ENCODE measurements at places on chromosomes 2 and 18. TPM values are rescaled to one million over a fixed set of nuclear protein-coding genes. Genes with fewer than 3 reads are reported as not detected.

DNA sequence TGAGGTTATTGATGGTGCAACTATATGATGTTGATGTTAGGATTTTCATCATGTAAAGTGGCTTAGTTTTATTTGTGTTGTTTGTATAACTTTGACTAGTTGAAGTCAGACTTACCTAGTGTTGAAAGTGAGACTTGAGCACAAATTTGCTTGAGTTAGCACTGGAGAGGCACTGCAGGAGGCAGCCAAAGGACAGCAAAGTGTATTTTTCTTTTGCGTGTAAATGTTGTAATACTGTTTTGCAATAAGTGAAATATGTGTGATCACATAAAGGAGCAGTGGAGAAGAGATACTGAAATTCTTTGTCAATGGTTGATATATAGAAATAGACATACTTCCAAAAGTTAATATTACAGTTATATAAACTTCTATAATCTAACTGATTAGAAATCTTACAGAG is 332.0 kb upstream of the RAB12 start:
- DNase-seq: no peak

Gene FBXO36
- 0.55 TPM for total RNA-seq

Gene FBXO15
- total RNA-seq: not detected

- DNase-seq: no peak
Observed at GRCh38 chr18:54416436-54416835, 58.7 kb downstream of the C18orf54 start.

Gene ABCB6
- total RNA-seq: 28.2 TPM

Gene IGFBP5
- total RNA-seq: 156 TPM

GRCh38 chr2:239158641-239159475 is 242.0 kb downstream of the HDAC4 start:
- no peak for DNase-seq

DNA sequence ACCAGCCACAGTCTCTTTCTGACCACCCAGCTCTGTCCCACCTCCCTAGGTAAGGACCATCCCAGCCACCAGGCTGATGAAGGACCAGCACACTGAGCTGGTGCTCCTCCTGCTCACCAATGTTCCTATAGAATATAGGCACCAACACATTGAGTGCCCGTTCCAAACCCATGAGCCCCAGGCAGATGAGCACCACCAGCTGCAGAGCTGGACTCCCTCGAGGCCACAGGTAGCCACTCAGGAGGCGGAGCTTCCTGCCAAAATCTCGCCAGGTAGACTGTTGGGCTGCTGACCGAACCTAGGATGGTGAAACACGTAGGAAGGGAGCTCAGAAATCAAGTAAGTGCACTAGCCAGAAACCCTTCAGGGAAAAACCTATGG is 2.2 kb downstream of the ABCB6 start:
- no peak for DNase-seq

- DNase-seq: peak; percentile 42
Observed at GRCh38 chr2:189210250-189211087, 30.9 kb upstream of the COL5A2 start.

Gene RFTN2
- 7.5 TPM for total RNA-seq

Gene C1GALT1C1L
- 0.64 TPM for total RNA-seq

DNA sequence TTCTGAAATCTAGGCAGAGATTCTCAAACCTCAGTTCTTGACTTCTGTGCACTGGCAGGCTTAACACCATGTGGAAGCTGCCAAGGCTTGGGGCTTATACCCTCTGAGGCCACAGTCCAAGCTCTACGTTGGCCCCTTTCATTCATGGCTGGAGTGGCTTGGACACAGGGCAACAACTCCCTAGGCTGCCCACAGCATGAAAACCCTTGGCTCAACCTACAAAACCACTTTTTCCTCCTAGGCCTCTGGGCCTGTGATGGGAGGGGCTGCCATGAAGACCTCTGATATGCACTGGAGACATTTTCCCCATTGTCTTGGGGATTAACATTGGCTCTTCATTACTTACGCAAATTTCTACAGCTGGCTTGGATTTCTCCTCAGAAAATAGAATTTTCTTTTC is 46.7 kb downstream of the TANC1 start:
- no peak for DNase-seq

- DNase-seq: no peak
Observed at GRCh38 chr2:42794271-42795046, 2.1 kb upstream of the HAAO start.

GRCh38 chr2:1394709-1395408 is 18.4 kb upstream of the TPO start:
- DNase-seq: no peak

DNA sequence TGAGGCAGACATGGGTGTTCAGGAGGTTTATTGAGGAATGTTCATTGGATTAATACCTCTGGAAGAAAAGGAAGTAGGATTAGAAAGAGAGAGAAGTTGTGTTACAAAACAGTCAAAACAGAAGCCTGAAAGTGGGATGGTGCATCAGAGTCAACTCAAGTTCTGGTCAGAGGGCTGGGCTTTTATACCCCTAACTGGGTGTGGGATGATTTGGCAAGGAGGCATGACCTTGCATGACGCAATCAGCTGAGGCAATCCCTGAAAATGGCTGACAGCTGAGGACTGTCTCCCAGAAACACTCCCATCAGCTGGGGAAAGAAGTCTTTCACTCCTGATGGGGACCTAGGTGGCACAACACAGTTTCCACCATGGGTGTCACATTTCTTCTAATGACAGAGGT is 818.2 kb downstream of the SATB2 start:
- DNase-seq: no peak

Measured in left ventricle myocardium superior (tissue), 1 donor.